T47D (cell line): ENCODE measurements at places on chromosomes 2 and 18.

GRCh38 chr2:150630587-150631235, 143.2 kb upstream of the RND3 start:
- DNase-seq, result no peak

GRCh38 chr18:3099327-3099726, 86.4 kb upstream of the LPIN2 start:
- no peak for DNase-seq

- no peak for DNase-seq
These were observed 184.2 kb downstream of the RND3 start for GRCh38 chr2:150303281-150303680.

DNA sequence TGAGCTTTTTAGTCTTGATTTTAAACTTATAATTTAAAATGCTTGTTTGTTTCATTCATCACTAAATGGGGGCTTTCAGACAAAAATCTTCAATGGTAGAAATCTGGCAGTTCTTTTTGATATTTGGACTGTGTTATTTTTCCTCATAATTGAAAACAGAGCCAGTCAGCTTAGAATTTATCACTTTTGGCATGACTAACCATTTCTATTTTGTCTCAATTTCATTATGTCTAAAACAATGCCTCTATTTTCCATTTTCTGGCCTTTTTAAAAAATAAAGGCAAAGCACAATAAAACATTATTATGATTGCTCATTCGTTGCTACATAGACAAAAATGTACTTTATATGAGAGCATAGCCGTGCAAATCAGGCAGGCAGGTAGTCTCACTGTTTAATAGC, 434.5 kb downstream of the XIRP2 start:
- DNase-seq, result no peak

DNA sequence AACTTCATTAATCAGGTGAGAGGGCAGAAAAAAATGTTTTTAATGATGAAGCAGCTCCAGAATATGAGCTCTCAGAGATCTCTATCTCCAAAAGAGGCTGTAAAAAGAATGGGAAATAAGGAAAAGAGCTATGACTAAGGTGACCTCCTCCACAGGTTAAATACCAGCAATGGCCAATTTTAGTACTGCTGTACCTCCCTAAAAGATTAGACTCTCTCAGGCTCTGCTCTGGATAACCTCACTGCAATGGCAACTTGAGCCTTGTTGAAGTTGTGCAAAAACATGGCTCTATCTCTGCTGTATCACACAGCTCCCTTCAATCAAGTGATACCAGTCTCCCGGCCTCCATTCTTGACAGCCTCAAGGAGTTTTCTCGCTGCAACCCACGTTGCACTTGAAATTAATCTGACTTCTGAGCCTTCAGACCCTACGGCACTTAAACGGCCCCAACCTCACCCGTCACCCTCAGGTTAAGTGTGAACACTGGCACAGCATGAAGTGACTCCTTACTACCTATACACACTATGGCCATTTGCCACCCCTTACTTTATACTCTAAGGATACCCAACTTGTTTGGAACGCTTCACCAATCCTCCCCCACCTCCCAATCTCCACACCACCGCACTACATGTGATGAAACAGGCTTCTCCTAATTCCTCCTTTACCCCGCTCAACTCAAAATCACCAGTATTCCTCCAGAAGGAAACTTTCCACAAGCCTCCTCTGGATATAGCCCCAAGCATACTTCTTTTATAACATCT, 36.3 kb downstream of the SMAD2 start:
- no peak for DNase-seq

DNA sequence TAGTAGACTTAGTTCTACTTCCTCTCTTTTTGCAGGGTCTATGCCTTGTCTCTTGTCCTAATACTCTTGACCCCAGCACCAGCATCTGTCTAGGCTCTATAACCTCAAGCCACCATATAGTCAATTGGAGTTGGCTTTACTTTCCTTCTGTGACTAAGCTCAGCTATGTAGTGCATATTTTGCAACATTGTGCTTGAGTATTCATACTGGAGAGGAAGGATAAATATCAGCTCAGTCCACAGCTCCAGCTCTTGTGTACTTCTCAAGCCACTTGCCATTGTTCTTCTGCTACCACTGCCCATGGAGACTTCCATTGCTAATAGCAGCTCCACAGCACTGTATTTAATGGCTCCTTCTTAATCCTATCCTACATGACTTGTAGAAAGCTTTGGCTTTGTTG, 35.5 kb upstream of the CD28 start:
- DNase-seq, result no peak

- no peak for DNase-seq
These were observed 55.0 kb upstream of the DAPL1 start for GRCh38 chr2:158740127-158740526.

DNA sequence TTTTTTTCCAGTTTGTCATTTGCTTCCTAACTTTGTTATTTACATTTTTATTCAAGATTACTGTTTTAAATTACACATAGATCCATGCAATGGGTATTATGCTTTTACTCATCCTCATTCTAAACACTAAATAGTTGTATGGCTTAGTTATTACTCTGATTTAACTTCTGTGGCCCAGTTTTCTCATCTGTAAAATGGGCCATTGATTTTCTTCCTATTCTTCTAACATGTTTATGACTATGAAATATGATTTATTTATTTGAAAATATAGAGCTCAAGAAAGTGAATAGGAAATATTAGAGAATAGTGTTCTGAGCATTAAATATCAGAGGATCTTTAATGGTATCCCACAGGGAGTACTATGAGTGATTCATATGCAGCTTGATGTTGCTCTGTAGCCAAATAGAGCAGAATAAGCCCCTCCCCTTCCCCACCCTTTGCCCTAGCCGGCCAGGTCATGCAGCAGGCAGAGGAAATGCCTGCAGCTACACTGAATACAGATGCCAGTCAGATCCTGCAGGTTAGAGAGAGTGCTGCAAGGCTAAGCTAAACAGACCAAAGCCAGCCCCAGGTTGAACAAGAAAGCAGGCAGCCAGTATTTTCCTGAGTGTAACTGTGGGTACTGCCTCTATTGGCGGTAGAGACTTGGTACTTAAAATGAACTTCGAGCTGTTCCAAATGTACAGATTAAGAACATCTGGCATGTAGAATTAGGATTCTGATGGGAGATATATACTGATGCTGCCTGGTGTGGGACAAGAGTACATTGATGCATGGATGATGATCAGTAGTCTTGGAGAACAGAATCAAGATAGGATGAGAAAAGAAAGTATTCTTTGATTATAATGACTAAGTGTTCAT, 11.7 kb upstream of the ACYP2 start:
- DNase-seq, result peak; percentile 52

DNA sequence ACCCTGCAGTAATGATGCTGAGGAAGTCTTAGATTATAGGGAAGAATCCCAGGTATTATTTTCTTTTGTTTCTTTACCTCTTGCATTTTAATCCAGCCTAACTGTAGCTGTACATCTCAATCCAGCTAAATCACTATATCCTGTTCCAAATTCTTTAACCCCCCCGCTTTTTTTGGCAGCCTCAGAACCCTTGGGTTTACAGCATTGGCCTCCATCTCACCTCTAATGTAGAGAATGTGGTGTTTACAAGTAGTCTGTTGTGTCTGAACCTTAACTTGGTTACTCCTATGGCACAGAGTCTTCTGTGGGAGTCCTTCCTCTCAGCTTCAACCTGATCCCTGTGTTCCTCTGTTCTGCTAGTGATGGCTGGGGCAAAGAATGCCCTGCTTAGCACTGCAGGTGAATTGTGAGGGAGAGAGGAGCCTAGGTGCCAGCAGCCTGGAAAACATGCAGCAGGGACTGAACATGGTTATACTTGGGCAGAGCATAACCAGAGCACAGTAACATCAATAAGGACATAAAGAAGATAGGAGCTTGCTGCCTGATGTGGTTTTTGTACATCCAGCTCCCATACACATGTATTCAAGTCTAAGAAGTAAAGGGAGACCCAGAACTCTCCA, 130.2 kb downstream of the FAM124B start:
- DNase-seq, result no peak

DNA sequence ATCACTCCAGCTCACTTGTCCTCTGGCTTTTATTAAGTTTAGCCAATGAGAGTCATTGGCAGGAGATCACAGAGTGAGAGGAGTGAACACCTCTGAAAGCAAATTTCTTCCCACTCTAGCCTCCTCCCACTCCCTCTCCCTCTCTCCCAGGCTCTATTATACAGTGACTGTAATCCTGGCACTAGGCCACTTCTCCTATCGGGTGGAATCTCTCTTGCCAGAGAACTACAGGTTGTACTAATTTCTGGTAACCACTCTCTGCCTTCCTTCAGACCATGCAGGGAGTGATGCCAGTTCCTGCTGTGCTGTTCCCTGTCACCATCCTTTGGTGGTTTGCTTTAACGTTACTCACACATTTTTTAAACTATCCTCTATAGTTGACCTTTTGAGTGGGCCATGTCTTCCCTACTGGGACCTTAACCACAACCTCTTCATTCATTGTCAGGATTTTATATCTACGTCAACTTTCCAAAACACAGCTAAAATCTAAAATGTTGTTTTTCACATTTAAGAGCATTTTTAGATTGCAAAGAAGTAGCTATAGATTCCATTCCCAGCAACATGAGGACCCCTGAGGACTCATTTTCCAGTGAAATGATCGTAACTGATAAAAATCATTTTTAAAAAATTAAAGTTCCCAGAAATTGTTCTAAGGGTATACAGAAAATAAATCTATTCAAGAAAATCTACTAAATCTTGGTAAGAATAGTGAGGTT, 217.1 kb downstream of the MREG start:
- DNase-seq, result no peak
